NCI-H2081 treated with DMSO at 0.1 percent for 48 hours (cell line): ENCODE measurements at places on chromosomes 2 and 18.

DNA sequence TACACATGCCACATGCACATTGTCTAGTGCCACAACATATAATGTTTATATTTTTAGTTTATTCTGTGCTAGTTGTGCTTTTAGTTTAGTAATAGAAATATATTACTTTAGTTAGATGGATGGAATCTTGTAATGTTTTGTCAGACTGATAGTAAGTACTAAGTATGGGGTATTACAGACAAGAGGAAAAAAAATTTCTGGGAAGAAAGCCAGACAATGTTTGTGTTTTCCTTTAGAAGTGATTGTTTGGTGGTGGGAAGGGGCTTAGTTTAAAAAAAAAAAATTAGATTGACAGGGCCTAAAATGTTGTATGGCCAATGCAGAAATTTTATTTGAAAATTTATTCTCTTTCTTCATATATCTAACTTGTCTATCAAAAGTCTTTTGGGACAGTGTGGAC, 37.8 kb downstream of the ACVR2A start:
- DNase-seq: no peak

- no peak for DNase-seq
These were observed 164.1 kb downstream of the FHOD3 start for GRCh38 chr18:36461551-36461987.

DNA sequence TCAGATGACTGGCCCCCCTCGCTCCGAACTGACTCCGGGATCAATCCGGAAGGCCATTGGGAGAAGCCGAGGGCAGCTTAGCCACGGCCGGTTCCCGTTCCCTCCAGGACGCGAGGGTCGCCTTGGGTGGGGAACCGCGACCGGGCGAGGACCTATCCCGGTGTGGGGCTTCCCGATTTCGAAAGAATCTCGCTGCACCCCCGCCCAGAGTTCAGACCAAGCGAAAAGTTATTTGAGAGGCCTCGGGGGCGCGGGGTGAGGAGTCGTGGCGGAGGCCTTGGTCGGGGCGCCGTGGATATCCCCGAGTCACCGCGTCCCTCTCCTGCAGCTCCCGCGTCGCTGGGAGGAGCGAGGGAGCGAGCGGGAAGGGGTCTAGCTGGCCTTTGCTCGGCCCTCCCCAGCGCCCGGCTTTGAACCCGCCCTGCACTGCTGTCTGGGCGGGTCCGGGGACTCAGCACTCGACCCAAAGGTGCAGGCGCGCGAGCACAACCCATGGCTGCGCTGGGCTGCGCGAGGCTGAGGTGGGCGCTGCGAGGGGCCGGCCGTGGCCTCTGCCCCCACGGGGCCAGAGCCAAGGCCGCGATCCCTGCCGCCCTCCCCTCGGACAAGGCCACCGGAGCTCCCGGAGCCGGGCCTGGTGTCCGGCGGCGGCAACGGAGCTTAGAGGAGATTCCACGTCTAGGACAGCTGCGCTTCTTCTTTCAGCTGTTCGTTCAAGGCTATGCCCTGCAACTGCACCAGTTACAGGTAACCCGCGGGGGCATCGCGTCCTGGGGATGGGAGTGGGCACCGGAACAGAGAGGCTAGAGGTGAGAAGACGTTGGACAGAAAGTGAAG, at the start of gene CYP27A1:
TSS of gene CYP27A1 (plus strand) at position 457 of the 837 bp plus-strand sequence. CDS start at position 493, 36 bp downstream.
- no peak for DNase-seq

- DNase-seq: no peak
These were observed 48.1 kb downstream of the CYRIA start for GRCh38 chr2:16617282-16618266.

DNA sequence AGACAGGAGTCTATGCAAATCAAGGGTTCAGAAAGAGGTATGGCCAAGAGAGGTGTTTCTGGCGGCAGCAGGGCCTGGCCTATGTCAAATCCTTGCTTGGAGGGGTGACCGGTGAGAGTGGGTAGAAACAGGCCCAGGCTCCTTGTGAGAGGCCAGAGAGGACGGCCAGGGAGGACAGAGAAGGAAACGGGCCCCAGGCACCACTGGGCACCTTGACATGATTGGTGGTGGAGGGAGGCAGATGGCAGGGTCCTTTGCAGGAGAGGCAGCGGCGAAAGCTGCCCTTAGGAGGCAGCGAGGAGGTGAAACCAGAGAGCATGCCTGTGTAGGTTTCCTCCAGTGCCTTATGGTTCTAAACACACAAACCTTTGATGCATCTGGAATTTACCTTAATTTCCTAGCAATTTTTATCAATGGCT, 6.2 kb downstream of the RAMP1 start:
- no peak for DNase-seq

DNA sequence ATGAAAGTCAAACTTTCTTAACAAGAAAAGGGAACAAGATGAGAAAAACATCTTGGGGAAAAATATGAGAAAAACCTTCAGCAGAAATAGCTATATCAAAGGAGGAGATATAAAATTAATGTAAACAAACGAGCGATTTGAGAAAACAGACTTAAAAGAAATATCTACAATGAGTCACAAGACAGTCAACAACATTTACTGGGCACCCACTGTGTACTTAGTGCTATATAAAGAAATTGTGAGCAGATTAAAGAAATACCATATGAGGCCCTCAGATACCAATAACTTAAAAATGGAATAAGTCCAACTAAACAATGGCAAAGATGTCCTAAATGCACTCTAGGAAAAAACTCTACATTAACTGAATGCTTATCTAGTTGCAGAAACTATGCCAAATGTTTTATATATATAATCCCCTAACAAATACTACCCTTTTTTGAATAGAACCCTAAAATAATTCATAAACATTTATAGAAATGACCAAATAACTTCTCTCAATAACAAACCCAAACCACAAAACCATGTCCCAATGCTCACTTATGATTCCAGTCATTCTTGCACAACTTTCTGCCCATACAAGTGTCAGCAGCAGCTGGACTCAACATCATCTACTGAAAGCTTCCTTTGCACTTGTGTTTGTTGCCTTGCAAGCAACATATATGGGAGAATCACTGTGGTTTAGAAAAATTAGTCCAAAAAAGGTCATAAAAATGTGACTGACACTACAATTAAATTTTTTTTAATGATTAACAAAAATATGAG, 83.5 kb downstream of the COBLL1 start:
- DNase-seq: no peak

DNA sequence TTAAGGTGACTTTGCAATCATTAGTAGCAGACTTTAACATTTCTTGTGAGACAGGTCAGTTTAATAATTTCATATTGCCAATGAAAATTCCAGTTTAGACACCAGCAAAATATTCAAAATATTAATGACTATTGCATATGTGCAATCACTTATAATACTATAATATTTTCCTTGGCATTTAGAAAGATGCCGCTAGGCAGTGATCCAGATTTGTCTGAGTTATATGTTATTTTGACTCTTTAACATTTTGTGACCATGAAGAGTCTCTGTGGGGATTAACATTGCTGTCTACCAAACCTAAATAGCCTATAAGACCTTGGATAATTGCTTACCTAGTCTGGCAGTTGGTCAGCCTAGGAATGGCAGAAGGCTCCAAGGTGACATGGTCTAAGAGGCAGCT, 389.6 kb downstream of the THSD7B start:
- no peak for DNase-seq

- DNase-seq: no peak
These were observed 31.9 kb downstream of the TFCP2L1 start for GRCh38 chr2:121253021-121253673.

DNA sequence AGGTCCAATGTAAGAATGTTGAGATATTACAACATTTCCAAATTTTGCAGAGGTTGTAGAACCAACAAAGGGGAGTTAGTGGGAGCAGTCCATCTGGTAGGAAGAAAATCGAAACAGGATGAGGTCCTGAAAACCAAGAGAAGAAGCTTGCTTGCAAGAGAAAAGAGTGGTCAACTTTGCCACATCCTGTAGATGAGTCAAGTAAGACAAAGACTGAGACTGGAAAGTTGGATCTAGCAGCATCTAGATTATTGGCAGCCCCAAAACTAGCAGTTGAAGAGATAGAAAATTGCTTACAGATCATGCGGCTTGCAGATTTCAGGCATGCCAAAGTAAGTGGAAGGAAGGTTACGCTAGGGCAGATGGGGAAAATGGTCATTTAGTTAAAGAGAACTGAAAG, 378.9 kb downstream of the GRB14 start:
- no peak for DNase-seq

DNA sequence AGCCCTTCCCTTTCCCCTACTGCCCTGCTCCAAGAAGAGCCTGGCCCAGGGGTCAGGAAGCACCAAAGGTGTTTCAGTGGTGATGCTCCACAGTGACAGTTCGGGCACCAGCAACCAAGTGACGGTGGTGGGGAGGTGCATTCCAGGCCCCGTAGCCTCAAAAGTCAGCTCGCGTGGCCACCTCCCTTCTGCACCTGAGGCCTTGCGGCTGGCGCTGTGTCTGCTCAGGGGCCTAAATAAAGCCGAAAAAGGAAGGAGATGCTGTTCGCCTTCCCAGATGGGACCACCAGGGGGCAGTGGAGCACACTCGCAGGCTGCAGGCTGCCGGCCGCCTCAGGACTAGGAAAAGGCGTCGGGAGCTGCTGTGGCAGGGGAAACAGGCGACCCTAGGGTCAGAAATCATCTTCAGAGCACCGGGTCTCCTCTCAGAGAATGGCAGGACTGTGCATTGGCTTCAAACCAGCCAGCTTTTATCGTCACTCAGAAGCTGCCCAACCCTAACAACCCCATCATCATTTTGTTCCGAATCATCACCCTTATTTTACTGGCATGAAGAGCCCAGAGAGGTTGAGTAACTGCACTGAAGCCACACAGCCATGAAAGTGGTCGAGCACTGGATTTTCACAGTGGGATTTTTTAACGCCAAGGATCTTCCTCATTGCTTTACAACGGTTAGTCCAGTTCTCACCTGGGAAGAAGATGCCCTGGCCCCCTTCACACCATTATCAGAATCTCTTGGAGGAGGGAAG, 213.0 kb upstream of the CELF4 start:
- no peak for DNase-seq

DNA sequence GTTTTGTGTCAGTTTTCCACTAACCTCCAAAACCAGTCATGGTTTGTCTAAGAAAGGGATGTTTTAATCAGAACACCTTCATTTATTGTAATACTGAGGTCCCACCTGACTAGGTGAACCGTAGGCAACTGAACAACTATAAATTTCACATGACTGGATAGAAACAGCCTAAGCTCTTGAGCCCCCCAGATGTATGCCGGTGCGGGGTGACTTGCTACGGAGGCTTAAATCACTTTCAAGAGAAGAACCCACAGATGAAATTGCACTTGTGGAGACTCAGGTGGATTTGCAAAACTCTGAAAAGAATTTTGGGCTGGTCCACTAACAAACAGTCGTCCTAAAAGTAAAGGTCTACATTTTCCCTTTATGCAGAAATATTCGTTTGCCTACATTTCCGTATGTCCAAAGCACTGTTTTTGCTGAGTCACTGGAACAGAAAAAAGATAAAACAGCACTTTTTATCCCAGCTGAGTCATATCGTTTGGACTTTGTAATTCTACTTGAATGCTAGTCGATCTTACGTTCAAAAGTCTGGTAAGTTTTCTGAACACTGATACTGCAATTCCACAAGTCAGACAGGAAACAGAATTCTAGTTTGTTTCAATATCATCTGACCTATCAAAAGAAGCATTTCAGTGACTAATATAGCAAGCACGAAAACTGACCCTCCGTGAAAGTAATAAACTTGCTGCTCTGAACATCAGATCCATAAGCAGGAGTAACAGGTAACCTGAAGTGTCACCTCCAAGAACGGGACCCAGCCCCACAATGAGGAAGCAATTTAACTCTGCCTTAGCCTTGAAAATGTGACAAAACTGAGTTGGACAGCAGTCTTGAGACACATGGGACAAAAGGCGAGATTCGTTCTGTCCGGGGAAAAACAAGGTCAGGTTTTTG, 18.1 kb downstream of the ZNF516 start:
- DNase-seq: no peak

DNA sequence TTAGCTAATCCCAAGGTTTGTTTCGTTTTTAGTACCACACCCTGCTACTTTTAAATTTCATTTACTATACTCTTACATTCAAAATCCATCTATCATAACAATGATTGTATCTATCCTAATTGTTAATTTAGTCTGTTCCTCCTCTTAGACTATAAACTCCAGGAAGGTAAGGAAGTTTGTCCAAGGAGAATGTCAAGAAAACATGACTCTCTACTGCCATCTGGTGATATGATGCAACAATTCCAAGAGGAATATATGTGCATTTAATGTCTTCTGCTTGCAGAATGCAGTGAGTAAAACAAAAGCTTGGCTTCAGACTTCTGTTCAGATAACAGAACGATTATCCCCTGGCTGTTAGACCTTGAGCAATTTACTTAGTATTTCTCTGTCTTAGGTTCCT, 1267.1 kb downstream of the LRP1B start:
- DNase-seq: peak; percentile 39
